ENCODE measurements at places on chromosomes 13 and 19.

DNA sequence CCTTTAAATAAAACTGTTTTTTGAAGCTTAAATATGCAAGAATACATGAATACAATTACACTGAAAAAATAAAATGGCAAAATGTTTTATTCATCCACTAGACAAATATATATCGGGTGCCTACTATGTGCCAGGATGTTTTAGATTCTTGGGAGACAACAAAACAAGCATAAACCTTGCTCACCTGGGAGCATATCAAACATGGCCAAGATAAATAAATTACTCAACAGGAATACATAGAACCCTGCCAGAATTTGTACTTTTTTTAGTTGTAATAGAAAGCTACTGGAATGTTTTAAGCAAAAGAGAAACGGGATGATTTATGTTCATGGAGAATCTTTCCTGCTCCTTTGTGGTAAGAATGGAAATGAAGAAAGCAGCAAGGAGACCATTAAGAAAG lies 2358.5 kb upstream of the PCDH20 start:
- DNase-seq = no peak

DNA sequence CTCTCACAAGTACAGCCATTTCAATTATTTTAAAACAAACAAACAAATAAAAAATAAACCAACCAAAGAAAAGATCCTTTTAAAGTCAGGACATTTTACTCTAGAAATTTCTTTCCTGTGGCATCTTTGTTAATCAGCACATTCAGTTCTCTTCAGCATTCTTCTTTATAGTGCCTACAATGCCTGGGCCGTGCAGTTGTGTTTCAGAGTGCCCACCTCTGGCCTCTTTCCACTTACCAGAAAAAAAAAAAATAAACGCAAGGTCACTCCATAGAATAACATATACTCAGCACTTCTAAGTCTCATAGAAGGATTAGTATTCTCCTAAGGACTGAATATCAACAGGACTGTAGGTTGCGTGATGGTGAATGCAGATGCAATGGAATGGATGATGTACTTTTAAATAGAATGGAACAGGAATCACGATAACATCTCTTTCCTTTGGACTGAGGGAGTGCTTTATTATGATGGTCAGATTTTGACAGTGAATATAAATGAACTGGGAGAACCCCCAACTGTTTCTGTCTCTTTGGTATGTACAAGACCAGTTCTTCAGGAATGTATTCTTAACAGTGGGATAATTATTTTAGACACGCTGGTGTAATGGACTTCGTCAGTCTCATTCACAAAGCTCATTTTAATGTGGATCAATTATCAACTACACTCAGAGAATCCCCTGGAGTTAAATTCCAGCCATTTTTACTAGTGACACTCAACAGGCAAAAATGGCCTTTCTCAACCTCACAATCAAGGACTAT lies 125.0 kb upstream of the NBEA start:
- no peak for DNase-seq

DNA sequence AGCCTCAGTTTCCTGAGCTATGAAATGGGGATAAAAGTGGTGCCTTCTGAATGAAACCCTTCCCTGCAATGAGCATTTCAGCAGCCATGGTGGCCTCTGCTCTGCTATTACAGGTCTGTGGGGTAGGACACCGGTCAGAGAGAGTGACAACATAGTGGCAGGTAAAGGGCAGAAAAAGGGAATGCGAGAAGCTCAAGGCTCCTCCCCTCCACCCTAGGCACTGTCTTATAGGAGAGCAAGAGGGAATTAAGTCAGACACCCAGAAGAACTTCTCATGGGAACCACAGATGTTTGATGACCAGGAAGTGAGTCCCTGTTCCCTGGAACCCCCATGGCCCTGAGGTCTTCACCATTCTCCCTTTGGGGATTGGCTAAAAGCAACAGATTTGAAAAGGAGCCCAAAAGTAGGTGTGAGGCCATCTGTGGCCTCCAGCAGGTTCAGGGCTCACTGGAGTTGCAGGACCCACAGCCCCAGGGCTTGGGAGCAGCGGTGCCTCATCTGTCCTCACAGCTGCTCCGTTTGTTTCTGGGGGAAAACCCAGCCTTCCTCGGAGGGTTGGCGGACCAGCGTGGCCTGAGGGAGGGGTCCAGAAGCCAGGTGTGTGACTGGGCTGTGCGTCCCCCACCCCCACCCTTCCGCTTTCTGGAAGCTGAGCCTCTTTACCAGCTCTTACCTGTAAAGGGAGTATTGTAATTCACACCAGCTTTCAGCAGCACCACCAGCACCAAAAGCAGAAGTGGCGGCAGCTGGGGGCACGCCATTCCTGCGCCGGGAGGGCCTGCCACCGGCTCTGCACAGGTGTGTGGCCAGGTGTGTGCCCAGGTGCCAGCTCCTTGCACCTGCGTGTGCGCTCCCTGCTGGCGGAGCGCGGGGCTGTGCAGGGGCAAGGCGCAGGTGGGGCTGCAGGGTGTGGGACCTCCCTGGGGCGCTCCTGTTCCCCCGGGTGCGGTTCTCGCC lies 19.4 kb downstream of the IQCN start:
- peak; percentile 85 for DNase-seq

DNA sequence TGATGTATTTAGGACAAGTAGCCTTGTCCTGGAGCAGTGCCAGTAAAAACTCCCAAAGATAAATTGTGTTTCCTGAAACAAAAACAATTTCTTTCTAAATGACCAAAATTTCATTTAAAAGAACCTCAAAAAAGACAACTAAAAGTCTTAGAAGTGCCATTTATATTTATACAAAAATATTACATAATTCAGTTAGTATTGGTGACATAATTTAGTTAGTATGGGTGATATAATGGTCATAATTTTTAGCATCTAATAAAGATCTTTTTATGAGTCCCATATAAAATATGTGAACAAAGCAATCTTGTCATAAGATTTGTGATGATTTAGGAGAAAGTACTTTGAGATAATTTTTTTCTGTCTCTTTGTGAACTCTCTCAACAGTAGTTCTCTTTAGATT lies 76.0 kb downstream of the ELF1 start:
- no peak for DNase-seq

DNA sequence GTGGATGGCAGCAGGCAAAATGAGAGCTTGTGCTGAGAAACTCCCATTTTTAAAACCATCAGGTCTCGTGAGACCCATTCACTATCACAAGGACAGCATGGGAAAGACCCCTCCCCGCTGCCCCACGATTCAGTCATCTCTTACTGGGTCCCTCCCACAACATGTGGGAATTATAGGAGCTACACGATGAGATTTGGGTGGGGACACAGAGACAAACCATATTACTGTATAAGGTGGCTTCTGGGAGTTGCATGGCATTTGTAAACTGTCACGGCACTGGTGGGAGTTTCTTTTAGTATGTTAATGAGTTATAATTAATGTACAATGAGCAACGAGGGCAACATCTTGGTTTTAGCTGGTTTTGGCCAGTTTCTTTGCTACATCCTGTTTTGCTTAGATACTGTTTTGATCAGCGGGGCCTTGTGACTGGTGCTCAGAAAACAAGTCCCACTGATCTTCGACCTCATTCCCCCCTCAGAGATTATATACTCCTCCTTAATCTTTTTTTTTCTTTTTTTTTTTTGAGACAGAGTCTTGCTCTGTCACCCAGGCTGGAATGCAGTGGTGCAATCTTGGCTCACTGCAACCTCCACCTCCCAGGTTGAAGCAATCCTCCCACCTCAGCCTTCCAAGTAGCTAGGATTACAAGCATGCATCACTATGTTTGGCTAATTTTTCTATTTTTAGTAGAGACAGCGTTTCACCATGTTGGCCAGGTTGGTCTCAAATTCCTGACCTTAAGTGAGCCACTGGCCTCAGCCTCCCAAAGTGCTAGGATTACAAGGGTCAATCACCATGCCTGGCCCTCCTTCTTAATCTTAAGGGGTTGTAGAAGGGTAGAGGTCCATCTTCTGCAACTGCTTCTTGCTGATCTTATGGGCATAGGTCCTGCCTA lies 21.3 kb upstream of the ZNF599 start:
- no peak for DNase-seq

DNA sequence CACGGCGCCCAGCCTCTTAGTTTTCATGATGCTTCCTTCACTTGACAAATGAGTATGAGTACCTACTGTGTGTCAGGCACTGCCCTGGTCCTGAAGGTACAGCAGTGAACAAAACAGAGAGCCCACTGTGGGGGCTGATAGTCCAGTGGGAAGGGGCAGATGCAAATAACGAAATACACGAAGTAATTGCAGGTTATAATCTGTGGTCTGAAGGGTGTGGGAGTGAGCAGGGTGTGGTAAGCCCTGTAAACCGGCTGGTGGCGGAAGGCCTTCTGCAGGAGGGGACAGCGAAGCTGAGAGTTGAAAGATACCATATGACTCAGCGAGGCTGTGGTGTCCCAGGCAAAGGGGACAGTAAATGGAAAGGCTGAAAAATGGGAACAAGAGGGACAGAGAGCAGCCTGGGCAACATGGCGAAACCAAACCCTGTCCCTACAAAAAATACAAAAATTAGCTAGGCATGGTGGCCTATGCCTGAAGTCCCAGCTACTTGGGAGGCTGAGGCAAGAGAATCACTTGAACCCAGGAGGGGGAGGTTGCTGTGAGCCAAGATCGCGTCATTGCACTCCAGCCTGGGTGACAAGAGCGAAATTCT lies 60.5 kb downstream of the MAP4K1 start:
- no peak for DNase-seq

GRCh38 chr19:21256722-21257121 lies 72.5 kb downstream of the ZNF708 start:
- DNase-seq = no peak

DNA sequence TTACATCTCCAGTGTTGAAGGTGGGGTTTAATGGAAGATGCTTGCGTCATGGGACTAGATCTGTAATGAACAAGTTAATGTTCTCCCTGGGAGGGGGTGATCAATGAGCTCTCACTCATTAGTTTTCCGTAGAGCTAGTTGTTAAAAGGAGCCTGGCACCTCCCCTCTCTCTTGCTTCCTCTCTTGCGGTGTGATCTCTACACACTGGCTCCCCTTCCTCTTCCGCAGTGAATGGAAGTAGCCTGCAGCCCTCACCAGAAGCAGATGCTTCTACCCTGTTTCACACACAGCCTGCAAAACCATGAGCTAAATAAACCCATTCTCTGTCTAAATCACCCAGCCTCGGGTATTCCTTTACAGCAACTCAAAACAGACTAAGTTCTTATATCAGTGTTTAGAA lies 318.8 kb downstream of the SLITRK1 start:
- DNase-seq = no peak

GRCh38 chr13:19645000-19645399 lies 11.5 kb downstream of the MPHOSPH8 start:
- no peak for DNase-seq

DNA sequence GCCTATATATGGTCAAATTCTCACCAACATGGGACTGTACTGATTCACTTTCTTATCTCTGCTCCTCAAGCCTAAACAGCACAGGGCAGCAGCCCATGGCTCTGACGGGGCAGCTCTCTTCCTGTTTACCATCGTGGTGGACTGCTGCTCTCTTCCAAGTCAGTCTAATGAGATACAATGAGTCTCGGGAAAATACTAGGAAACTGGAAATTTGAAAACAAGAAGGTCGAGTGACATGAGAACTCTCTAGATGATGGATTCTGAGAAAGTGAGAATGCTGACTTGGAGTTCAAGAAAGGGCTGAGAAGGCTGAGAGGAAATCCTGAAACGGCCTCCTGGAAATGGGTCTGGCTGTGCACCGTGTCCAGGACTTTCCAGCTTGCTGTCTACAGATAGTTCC lies 122.8 kb upstream of the ARGLU1 start:
- DNase-seq = peak; percentile 28

DNA sequence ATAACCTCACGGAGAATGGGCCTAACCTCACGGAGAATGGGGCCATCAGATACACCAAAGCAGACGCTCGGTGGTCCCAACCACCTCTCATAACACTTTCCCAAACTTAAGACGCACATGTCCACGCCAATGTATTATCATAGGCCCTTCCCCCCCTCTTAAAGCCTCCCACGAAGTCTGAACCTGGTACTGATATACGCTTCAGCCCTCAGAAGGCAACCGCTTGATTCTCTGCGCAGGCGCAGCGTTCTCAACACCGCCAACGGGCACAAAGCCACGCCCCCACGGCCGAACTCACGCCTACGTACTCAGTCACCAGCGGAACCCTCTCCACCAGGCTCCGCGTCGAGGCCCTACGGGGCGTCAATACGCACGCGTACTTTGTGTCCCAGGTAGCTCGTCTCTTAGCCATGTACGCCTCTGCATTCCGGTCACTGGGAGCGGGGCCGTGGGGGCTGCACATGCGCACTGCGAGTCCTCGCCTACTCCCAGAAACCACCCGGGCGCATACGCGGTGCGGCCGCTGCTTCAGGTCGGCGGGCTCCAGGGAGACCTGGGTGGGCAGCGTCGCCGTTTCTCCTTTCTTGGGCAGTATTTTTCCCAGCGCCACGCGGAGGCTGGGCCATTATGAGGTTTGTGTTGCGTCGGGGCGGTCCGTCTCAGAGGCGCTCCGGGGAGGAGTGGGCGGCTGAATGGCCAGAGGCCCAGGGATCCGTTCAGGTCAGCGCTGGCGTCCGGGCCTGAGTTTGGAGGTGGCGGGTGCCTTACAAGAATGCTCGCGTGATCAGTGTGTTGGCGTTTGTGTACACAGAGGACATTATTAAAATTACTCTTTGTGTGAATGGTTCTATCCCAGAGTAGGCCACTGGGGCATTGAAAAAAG lies 25.3 kb downstream of the ZNF582 start:
- peak; percentile 96 for DNase-seq

DNA sequence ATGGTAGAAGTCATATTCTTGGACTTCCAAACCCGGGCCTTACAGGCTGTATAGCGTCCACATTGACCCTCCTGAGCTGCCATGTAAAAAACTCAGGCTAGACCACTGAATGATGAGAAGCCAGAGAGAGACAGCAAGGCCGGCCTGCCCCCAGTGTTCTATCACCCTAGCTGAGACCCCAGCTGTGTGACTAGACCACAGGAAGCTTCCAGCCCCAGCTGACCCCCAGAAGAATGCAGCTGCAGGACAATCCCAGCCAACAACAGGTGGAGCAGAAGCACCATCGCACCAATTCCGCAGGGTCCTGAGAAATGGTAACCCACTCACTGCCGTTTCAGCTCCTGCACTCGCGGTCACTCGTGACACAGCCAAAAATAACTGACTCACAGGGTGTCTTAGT lies 2.9 kb upstream of the ATP11A start:
- DNase-seq = no peak

- DNase-seq = no peak
Measured at GRCh38 chr13:45243077-45243476, 42.2 kb upstream of the KCTD4 start.

DNA sequence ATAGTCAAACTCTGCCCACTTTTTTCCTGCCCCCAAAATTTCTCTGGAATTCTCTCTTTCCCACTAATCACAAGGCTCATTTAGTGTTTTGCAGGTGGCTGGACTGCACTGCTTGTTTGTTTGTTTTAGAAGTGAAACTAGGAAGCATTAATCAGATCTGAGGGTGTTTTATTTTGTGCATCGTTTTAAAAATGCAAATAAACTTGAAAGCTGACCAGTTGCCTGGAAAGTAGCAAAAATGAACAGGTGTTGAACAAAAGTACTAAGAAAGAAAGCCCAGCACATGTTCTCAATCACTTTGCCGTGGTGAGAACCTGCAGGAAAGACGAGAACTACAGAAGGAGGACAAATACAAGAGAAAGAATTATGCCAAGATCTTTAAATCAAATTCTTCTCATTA lies 365.5 kb downstream of the PCDH9 start:
- no peak for DNase-seq

GRCh38 chr19:45938733-45939319 lies 24.2 kb upstream of the NANOS2 start:
- no peak for DNase-seq

All from upper lobe of left lung (tissue), 6 donors.